Activated naive CD4-positive, alpha-beta T cell (primary cell): ENCODE measurements at places on chromosomes 2 and 18.

DNA sequence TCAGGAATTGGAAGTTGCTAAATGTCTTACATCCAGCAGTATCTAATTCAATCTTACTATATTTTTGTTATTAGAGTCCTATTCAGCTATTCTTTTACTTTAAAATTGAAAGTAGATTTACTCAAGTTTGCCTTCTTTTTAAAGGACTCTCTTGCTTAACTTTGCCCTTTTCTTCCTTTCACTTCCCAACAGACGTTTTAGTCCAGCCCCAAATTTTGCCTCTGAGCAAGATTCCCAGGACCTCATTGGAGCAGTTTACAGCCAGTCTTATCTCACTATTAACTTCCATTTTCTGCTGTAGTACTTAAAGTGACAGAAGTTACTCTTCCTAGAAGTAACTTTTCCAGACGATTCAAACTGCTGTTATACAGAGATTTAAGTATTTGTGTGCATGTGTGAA is 1.7 kb upstream of the PRKD3 start:
- no peak for DNase-seq

GRCh38 chr2:203858176-203858575 is 9.4 kb upstream of the CTLA4 start:
- no peak for DNase-seq

DNA sequence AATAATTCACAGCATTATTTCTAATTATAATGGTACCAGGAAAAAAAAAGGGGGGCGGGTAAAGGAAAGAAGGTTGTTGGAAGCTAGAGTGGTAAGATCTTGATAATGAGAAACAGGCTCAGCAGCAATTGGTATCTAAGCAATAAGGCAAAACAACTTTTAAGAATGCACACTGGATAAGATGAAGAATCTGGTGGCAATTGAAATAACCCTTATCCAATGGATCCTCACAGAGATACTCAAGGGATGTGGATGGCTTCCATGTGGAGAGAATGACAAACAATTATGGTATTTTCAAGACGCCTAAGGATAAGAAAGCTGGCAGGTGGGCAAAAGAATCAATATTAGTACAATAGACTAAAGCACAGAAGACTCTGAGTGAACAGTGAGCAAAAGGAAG is 153.6 kb downstream of the UPP2 start:
- DNase-seq, result no peak

- DNase-seq, result no peak
Observed at GRCh38 chr2:18752667-18753422, 163.5 kb upstream of the NT5C1B start.

- DNase-seq, result no peak
Observed at GRCh38 chr18:28126768-28127167, 50.2 kb downstream of the CDH2 start.
